Testis (tissue), 5 donors: ENCODE measurements at places on chromosomes 1 and 21. TPM values are rescaled to one million over a fixed set of nuclear protein-coding genes. Genes with fewer than 3 reads are reported as not detected.

- no peak overlapping the region for H3K27ac ChIP-seq
- H3K36me3 ChIP-seq = no peaks in the 10 kb centered on the region
Observed at GRCh38 chr1:230109895-230110667, 43.0 kb downstream of the GALNT2 start.

GRCh38 chr1:116540088-116540487 is 30.7 kb downstream of the CD58 start:
- H3K4me3 ChIP-seq = no peak overlapping the region
- DNase-seq = no peak
- H3K36me3 ChIP-seq = no peaks in the 10 kb centered on the region
- no peak overlapping the region for H3K27ac ChIP-seq

GRCh38 chr1:147757015-147757990 is 3.1 kb downstream of the GJA5 start:
- H3K36me3 ChIP-seq = no peaks in the 10 kb centered on the region
- H3K4me3 ChIP-seq = no peak overlapping the region
- H3K4me1 ChIP-seq = no peaks in the 10 kb centered on the region

DNA sequence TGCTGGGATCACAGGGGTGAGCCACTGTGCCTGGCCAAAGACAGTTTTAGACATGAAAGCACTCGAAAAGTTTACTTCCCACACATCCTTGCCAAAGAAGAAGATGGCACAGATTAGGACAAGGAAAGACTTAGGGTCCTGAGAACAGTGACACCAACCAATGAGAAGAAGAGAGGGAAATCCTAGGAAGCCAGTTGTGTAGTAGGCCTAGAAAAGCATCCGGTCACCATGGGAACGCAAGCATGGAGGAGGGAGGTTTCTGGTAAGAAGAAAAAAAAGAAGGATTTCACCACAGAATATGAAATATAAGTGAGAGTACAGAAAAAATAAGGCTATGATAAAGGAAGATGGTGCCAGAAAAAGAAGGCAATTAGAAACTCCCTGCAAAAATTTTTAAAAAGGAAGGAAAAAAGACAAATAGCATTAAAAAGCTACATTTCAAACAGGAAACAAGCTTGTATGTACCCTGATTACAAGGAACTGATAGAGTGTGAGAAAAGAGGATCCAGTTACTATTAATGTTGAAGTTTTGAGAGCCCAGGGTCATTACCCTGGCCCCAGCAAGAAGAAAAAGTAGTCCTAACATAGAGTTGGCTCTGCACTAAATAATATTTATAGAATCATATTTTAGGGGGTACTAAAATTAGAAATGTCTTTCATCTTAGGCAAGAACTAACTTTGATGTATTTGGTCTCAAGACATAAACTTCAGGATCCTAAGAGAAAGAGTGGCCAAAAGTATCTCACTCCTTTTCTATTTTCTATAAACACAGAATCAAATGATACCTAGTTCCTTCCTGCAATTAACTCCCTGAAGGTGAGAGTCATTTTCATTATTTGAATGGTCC is 16.1 kb downstream of the DIPK1A start:
- no peak for DNase-seq
- no peaks in the 10 kb centered on the region for H3K27me3 ChIP-seq
- no peak overlapping the region for H3K27ac ChIP-seq

DNA sequence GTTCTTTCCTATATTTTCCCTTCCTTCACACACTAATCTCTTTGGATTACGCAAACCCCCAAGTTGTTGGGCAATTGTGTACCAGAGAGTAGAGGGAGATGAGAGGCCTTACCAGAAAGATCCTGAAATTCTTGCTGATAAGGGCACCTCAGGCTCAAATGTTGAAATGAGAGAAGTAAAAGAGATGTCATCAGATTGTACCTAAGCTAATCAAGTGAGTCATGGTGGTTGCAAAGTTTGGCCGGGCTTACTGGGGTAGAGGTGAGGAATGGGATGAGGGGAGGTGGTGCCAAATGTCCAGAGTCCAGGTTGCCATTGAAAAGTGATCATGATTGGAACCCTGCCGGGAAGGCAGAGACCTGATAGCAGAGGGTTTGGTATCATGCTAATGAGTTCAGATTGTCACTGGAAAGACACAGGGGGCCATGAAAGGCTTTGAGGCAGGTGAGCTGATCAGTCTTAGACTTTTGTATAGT is 43.1 kb downstream of the OPTC start:
- H3K4me1 ChIP-seq = no peaks in the 10 kb centered on the region
- no peak overlapping the region for H3K4me3 ChIP-seq
- H3K27ac ChIP-seq = no peak overlapping the region
- H3K36me3 ChIP-seq = no peaks in the 10 kb centered on the region
- no peak for DNase-seq

- no peaks in the 10 kb centered on the region for H3K27me3 ChIP-seq
- no peaks in the 10 kb centered on the region for H3K36me3 ChIP-seq
- H3K4me1 ChIP-seq = no peaks in the 10 kb centered on the region
- no peak overlapping the region for H3K4me3 ChIP-seq
- H3K27ac ChIP-seq = no peak overlapping the region
Observed at GRCh38 chr1:72462186-72462905, 180.0 kb upstream of the NEGR1 start.

- H3K36me3 ChIP-seq = no peaks in the 10 kb centered on the region
- no peaks in the 10 kb centered on the region for H3K27me3 ChIP-seq
- no peaks in the 10 kb centered on the region for H3K4me1 ChIP-seq
- DNase-seq = peak; percentile 55
- peak overlapping the region; percentile 24 for H3K4me3 ChIP-seq
- H3K27ac ChIP-seq = peak overlapping the region; percentile 52
Observed at GRCh38 chr21:19899645-19900044, 1098.6 kb upstream of the NCAM2 start.

DNA sequence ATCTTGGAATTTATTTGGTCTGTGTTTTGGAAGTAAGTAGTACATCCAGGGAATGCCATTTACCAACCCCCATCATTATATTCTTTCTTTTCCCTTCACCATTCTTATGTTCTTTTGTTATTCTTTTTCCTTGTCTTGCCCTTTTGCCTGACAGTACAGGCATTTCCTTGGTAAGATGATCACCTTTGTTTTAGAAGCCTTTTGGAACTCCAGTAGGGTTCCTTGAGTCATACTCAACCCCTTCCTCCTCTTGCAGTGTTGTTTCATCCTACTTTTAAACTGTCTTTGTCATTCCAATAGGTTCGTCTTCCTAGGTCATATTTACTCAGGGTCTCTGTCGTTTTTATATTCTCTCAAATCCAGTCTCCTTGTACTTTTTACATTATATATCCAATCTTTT is 9.2 kb downstream of the MRPS21 start:
- no peak overlapping the region for H3K27ac ChIP-seq
- H3K36me3 ChIP-seq = no peaks in the 10 kb centered on the region
- H3K4me1 ChIP-seq = peaks cover 9% of the 10 kb centered on the region
- no peak for DNase-seq
- H3K27me3 ChIP-seq = no peaks in the 10 kb centered on the region

GRCh38 chr1:21022279-21023040 is 154.2 kb downstream of the EIF4G3 start:
- peaks cover 8% of the 10 kb centered on the region for H3K4me1 ChIP-seq
- peak; percentile 64 for DNase-seq
- no peaks in the 10 kb centered on the region for H3K27me3 ChIP-seq

GRCh38 chr21:43853851-43854772 is 10.9 kb upstream of the AGPAT3 start:
- no peaks in the 10 kb centered on the region for H3K4me1 ChIP-seq
- no peaks in the 10 kb centered on the region for H3K27me3 ChIP-seq
- no peaks in the 10 kb centered on the region for H3K36me3 ChIP-seq
- H3K27ac ChIP-seq = no peak overlapping the region
- no peak for DNase-seq

DNA sequence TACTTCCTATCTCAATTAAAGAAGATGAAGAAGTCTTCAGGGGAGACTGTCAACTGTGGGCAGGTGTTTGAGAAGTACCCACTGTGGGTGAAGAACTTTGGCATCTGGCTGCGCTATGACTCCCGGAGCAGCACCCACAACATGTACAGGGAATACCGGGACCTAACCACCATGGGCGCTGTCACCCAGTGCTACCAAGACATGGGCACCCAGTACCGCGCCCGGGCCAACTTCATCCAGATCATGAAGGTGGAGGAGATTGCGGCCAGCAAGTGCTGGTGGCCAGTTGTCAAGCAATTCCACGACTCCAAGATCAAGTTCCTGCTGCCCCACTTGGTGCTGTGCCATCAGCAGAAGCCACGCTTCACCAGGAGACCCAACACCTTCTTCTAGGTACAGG is 15.5 kb upstream of the RNF19B start:
- no peaks in the 10 kb centered on the region for H3K4me1 ChIP-seq
- no peaks in the 10 kb centered on the region for H3K36me3 ChIP-seq
- no peak overlapping the region for H3K4me3 ChIP-seq
- H3K27me3 ChIP-seq = no peaks in the 10 kb centered on the region
- DNase-seq = no peak

- H3K4me3 ChIP-seq = no peak overlapping the region
- H3K27ac ChIP-seq = no peak overlapping the region
- H3K27me3 ChIP-seq = no peaks in the 10 kb centered on the region
- no peaks in the 10 kb centered on the region for H3K36me3 ChIP-seq
- no peaks in the 10 kb centered on the region for H3K4me1 ChIP-seq
- no peak for DNase-seq
Observed at GRCh38 chr1:115191691-115192090, 102.4 kb upstream of the TSPAN2 start.

GRCh38 chr21:33110340-33110715 is 40.4 kb downstream of the OLIG1 start:
- no peaks in the 10 kb centered on the region for H3K4me1 ChIP-seq
- H3K27ac ChIP-seq = no peak overlapping the region
- H3K4me3 ChIP-seq = no peak overlapping the region
- H3K27me3 ChIP-seq = no peaks in the 10 kb centered on the region
- no peak for DNase-seq
- H3K36me3 ChIP-seq = no peaks in the 10 kb centered on the region

- no peaks in the 10 kb centered on the region for H3K27me3 ChIP-seq
- H3K27ac ChIP-seq = peak overlapping the region; percentile 33
- H3K36me3 ChIP-seq = no peaks in the 10 kb centered on the region
- DNase-seq = peak; percentile 27
- H3K4me1 ChIP-seq = no peaks in the 10 kb centered on the region
Observed at GRCh38 chr21:19608101-19608621, 1204.6 kb upstream of the TMPRSS15 start.

Gene TSPAN1
- 14.6 TPM for total RNA-seq

Gene FABP3
- total RNA-seq = 28.3 TPM

Gene OR2M3
- 0.19 TPM for total RNA-seq

Gene ATAD3C
- total RNA-seq = 1.3 TPM

Gene PADI4
- total RNA-seq = 0.16 TPM

Gene MIXL1
- total RNA-seq = 0.68 TPM

Gene AMY2A
- 0.99 TPM for total RNA-seq

Gene TMEM63A
- total RNA-seq = 46.9 TPM

Gene TMEM59
- 209 TPM for total RNA-seq
